Germinal center (tissue), 1 donor: ENCODE measurements at places on chromosomes 4 and X.

DNA sequence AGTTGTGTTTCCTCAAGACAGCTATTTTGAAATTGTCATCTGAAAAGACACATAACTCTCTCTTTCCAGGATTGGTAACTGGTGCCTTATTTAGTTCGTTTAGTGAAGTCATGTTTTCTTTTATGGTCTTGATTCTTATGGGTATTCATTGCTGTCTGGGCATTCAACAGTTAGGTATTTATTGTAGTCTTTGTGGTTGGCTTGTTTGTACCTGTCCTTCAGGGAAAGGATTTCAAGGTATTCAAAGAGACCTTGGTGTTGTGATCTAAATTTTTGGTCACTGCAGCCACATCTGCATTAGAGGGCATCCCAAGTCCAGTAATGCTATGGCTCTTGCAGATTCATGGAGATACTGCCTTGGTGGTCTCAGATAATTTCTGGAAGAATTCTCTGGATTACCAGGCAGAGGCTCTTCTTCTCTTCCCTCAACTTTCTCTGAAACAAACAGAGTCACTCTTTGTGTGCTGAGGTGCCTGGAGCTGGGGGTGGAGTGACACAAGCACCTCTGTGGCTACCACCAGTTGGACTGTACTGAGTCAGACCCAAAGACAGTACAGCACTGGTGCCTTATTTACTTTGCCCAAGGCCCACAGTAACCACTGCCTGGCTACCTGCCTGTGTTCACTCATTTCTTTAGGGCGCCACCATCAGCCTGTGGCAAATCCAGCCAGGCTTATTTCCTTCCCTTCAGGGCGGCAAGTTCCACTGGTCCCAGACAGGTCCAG is 620.4 kb downstream of the KCNIP4 start:
- no peak for DNase-seq

DNA sequence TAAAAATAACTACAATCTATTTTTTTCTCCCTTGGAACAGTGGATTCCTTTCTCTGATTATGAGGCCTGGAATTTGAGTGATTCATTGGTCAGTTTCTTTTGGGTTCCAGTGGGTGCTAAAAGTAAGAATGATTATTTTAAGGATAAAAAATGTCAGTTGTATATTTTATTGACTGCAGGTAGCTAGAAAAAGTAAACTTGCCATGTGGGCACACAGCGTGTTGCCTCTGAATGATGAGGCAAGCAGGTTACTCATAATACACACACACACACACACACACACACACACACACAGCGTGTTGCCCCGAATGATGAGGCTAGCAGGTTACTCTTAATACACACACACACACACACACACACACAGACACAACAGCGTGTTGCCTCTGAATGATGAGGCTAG is 13.8 kb downstream of the GALNT7 start:
- no peak for DNase-seq

GRCh38 chr4:70844180-70844579 is 4.5 kb upstream of the GRSF1 start:
- DNase-seq: no peak

DNA sequence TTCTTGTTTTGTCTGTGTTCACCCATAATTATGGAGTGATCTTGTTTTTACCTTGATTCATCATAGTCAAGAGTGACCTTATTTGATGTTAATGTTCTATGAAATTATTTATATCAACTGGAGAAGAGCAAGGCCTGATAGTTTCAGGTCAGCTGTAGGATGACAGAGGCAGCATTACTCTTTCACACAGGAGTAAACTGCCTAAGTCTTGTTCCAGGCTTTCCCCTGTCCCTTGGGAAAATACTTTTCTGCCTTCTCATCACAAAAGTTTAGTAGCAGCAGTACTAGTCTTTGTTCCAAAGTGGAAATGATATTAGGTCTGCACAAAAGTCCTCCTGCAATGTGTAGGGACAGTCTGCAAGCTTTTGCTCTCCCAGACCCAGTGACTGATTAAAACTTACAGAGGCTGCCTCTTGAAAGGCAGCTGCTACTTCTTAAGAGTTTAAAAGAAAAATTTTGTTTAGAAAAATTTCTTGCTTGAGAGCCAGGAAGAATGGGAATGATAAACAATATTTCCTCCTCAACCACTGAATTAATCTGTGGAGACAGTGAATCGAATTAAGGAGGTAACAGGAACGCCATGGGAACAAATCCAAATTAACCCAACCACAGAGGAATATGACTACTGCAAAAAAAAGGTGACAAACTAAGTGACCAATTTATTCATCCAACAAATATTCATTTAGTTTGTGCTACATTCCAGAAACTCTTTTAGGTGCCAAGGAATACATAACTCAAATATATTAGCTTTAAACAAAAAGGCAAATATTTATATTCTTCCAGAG is 991.4 kb upstream of the PABPC4L start:
- no peak for DNase-seq

DNA sequence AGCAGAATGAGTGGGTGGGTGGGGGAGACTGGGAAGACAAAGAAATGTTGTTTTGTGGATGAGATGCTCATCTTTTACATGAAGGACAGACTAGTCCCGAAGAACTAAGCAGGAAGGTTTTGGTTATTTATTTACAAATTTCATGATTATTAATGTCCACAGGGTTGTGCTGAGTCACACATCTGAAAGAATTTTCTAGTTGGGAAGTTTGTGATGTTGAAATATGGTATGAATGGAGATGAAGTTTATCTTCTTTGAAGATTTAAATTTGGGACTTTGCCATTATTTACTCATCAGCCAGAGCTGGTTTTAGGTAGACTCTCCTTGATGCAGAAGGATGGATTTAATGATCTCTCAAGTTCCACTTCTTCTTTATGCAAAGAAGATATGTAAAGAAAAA is 75.5 kb downstream of the MOSPD2 start:
- DNase-seq: no peak

DNA sequence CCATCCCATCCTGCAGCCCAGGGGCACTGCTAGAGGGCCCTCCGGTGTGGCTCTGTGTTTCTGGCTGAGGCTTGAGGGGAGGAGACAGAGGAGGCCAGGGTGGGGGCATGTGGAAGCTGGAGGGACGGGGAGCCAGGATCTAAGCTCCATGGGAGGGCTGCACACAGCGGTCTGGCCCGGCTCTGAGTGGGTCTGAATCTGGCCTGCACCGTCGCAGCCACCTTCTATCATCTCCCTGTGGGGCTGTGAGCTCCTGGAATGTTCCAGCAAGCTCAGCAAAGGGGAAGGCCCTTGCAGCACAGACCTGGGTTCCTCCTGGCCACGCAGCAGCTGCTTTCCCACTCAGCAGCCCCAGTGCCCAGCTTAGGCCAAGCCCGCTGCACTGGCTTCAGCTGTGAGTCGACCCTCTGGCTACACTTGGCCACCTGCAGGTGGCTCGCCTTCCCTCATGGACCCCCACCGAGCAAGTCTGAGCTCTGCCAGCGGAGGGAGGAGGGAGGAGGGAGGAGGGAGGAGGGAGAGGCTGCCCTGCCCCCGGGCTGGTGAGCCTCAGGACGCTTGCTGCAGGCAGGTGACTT is 5.3 kb downstream of the NKX1-1 start:
- DNase-seq: no peak

DNA sequence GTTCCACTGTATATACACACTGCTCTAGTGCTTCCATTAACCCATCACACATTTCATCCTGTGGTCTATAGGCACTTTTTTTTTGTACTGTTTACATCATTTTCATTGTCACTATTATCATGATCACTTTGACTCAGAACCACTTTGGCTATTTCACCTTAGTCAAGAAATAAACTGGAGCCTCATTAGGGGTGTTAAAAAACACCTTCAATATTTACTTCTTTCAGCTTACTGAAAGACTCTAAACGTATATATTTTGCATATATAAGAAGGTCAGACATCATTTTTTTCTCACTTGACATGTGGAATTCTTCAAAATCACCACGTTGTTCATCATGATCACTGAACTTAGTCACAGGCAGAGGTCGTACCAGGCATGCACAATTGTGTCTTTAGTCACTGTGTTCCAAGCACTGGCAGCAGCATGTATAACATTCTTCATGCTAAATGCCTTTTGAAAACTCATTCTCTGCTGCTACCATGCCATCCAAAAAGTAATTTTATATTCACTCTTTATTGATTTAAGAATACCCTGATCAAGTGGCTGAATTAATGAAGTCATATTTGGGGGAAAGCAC is 229.2 kb upstream of the ARSJ start:
- no peak for DNase-seq

- no peak for DNase-seq
Observed at GRCh38 chr4:136369073-136369472, 1163.2 kb downstream of the PCDH18 start.

GRCh38 chrX:15441464-15441863 is 51.7 kb downstream of the PIR start:
- DNase-seq: no peak

GRCh38 chr4:2182994-2183393 is 58.9 kb downstream of the HAUS3 start:
- no peak for DNase-seq

- no peak for DNase-seq
Observed at GRCh38 chr4:145298885-145299284, 118.5 kb upstream of the OTUD4 start.

GRCh38 chrX:40411340-40412111 is 169.2 kb upstream of the ATP6AP2 start:
- no peak for DNase-seq

DNA sequence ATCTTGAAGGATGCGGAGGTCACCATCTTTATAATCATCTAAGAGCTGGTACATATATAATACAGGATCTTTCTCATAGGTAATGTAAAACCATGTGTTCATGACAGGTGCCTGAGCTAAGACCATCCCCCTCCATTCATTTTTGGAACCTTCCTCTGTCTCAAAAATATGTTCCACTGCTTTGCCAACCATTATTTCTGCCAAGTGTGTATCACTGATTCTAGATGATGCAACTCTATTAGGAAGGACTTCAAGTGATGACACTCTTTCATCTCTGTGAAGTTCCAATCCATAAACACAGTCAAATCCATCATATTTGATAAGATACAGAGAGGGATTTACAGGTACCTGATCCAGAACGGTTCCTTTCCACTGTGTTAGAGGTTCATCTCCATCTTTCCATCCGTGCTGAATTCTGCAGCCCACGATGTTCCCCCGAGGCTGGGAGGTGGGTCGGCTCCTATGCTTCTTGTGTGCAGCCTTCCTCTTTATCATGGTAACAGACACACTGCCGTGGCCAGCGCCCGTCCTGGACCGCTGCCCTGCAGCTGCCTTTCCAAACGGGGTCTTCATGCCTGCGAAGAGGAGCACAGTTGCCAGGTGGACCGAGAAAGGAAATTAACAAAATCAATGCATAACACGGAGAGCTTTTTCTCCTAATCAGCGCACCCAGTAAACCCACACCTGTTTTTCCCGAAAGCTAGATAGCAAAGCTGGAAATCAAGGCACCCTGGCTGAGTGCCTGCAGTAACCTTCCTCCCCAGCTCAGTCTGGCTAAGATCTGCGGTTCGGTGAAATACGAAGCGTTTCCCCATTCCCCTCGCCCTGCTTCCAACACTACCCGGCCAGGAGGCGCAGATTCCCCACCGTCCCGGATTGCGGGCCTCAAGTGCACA is 718 bp downstream of the SPIN3 start:
- DNase-seq: no peak

DNA sequence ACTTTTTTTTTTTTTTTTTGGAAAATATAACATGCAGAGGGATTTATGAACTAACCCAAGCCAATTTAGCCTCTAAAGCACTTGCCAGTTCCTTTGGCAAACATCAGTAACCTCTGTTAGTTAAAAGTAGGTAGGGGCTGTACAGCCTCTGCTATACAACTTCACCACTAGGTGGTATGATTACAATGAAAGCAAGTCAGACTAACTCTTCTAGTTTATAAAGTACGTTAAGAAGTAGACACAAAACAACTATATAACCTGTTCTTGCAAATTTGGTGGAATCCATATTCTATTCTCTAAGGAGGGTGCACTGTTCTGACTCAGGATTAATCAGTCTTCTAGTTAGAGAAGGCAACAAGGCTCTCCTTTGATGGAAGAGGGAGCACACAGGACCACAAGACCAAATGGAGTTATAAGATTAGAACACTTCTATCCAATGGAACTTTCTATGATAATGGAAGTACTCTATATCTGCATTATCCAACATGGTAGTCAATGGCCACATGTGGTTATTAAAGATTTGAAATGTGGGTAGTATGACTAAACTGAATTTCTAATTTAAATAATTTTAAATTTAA is 12.8 kb downstream of the AIMP1 start:
- DNase-seq: peak; percentile 25

GRCh38 chr4:39525822-39526690 is 1.2 kb downstream of the UGDH start:
- peak; percentile 3 for DNase-seq

DNA sequence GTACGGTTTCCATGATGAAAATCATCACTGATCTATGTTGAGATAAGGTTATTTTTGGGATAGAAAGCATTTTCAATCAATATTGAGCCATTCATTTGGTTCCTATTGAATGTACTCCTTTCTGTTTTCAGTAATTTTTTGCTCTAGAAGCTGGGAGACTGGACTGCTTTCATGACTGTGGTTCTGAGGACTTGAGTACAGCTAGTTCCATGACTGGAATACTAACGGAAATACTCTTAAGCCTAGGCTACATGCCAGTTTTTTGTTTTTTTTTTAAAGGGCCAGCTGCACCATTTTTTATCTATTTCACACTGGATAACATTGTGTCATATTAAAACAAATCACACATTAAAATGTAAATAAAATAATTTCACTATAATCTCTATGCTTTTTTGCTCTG is 16.7 kb downstream of the PRR32 start:
- DNase-seq: no peak

- no peak for DNase-seq
Observed at GRCh38 chr4:144556636-144557035, 89.3 kb upstream of the HHIP start.

DNA sequence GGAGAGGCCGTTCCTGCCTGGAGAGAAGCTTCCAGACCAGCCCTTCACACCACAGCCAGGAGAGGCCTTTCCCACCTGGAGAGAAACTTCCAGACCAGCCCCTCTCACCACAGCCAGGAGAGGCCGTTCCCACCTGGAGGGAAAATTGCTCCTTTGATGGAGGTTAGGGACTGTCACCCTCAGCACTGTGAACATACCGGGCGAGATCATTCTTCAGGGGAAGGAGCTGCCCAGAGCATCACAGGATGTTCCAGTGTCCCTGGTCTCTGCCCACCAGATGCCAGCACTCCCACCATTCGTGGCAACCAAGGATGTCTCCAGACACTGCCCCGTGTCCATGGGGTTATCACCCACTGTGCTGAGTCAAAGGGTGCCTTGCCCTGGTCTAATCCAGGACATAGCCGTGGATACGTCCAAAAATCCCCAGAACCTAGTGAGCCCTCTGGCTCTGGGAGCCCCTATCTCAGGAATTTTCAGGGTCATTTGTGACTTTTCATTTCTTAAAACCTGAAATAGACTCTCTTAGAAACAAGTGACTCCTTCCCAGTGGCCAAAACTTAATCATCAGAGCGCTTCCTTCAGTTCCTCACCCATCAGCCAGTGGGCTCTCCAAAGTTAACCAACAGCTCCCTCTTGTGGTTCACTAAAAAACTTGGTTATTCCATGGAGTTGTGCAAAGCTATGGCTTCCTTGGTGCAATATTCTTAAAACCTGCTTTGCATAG is 80.2 kb downstream of the CRMP1 start:
- DNase-seq: peak; percentile 47

- DNase-seq: no peak
Observed at GRCh38 chrX:153692611-153693156, 5.0 kb downstream of the SLC6A8 start.
